Anterior cingulate cortex (tissue), 58 donors: ENCODE measurements at places on chromosomes 4 and X.
A peak's percentile ranks its signal among the peaks of the same experiment; 100 is the strongest.

DNA sequence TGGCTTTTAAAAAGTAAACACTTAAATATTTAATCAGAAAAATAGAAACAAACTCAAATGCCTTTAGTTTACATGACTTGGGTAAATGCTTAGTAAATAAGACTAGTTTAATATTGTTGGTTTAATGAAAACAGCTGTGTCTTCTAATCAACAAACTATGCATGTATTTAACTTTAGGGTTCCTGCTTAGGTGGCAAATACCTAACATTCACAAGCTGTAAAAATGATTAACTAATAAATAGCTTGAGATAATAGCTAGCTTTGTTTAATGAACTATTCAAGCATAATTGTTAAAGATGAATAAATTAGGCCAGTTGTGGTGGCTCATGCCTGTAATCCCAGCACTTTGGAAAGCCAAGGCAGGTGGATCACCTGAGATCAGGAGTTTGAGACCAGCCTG, 30.0 kb upstream of the USP46 start:
- DNase-seq, result no peak

GRCh38 chr4:84965553-84966381, 723 bp downstream of the WDFY3 start:
- peak; percentile 40 for DNase-seq

DNA sequence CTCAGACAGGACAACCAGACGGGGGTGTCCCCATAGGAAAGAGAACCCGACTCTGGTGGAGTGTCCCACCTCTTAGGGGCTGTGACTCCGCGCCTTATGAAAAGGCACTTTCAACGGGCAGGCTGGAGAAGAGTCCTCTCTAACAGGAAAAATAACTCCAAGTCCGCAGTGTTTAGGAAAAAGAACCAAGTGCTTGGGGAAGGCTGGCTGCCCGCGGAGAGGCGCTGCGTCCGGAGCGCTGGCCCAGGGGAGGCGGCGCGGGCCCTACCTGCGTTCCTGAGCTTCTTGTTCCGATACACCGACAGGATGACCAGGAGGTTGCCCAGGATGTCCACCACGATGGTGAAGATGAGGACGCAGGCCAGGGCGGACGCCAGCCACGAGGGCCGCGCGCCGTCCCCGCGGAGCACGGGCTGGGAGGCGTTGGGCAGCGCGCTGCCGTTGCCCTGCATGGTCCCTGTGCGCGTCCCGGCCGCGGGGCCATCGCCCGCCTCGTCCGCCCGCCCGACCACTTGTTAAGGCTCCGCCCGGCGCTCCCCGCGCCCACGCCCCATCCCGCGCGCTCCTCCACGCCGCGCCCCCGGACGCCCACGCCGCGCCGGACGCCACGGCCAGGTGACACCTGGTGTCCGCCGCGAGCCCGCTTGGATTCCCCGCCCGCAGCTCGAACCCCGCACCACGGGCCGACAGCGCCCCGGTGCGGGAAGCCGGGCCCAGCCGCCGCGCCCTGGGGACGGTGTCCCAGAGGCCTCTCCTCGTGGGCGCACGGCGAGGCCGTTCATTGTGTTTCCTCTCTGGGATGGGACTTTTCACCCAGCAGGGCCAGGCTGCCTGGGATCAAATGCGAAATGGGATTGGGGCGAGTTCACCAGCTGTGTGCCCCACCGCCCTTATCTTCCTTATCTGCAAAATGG, at the start of gene MTNR1A:
Gene MTNR1A (minus strand): TSS at position 654 of the 914 bp plus-strand sequence. CDS start 202 bp downstream, at position 452.
- DNase-seq, result no peak

DNA sequence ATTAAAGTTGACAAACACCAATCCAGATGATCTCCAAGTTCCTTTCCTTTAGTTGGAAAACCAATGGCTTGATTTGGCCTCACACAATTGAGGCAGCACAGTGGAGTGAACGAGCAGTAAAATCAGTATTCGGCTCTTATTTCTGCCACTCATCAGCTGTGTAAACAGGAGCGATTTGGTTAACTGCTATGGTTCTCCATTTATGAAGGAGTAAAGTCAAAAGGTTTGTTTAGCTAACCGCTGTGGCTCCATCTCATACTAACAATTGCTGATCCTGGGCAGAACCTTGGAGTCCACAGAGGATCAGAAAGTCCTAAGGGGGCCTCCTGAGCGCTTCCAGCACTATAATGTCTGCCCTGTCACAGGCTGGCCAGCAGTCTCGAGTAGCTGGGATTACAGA, 54.5 kb upstream of the EXOC1L start:
- no peak for DNase-seq

DNA sequence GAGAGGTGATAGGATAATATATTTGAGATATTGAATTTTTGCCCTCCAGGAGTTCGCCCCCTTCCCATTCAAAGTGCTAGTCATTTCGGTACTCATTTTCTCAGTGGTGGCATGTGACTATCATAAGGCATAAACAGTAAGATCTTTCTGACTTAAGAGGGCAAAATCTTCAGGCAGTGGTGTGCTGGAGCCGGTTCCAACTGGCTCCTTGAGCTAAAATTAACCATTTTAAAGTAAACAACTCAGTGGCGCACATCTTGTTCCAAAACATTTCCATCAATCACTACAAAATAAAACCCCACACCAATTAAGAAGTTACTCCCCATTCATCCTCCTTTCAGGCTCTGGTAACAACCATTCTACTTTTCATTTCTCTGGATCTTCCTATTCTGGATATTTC, 43.3 kb downstream of the LUZP4 start:
- DNase-seq, result no peak

GRCh38 chrX:49257846-49258748, 6.4 kb downstream of the FOXP3 start:
- no peak for DNase-seq

- no peak for DNase-seq
These were observed 453 bp upstream of the PBDC1 start for GRCh38 chrX:76172325-76172893.

GRCh38 chrX:132389480-132389879, 99.4 kb downstream of the MBNL3 start:
- DNase-seq, result no peak

- no peak for DNase-seq
These were observed 38.4 kb upstream of the PDLIM3 start for GRCh38 chr4:185573651-185574199.

DNA sequence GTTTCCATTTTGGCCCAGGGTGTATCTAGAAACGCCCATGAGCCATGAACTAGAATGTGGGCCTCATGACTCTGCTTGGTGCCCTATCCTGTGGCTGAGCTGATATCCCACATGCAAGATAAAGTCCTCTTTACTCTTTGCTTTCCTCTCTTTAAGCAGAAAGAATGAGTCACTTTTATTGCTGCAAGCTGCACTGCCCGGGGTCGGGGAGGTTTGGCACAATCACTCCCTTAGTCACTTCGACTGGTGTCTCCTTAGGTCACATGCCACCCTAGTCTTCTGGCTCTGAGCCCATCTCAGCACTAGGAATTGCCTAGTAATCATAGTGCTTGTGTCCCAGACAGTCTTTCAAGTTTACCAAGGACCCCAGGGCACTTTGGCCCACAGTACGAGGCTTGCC, 75.1 kb upstream of the CXorf66 start:
- no peak for DNase-seq

DNA sequence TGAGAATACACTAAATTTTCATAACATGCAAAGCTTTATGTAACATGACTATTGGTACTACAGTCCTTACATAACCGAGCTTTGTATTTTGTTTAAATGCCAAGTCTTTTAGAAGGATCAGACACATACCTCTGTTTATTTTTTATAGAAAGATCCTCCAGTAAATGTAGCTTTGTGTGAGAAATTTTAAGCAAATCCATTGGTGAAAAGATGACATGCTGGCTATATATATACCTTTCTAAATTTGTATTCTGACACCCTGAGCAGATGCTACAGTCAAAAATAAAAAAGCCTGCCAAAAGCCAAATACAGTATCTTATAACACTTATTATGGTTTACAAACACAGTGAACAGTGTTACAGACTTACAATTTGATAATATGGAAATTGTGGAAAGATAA, at the start of gene YIPF7:
Gene YIPF7 (minus strand): TSS at position 201 of the 400 bp plus-strand sequence. CDS start 1,525 bp downstream, outside the sequence.
- no peak for DNase-seq

DNA sequence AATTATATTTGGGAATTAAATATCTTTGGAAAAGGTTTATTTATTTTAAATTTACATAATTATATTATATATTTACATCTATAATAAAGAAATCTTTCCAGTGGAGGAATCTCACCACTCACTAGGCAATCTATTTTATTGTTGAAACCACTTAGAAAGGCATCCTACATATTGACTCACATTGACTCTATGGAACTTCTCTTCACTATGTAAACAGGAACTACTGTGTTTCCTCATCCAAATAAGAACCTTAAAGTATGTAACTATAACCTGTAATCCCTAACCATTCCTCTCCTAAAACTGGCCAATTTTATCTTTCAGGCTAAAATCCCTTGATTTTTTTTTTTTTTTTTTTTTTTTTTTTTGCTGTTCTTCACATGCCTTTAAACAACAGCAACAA, 268.7 kb downstream of the MAPK10 start:
- no peak for DNase-seq

- no peak for DNase-seq
These were observed 36.5 kb downstream of the CLCN5 start for GRCh38 chrX:49958727-49959485.

DNA sequence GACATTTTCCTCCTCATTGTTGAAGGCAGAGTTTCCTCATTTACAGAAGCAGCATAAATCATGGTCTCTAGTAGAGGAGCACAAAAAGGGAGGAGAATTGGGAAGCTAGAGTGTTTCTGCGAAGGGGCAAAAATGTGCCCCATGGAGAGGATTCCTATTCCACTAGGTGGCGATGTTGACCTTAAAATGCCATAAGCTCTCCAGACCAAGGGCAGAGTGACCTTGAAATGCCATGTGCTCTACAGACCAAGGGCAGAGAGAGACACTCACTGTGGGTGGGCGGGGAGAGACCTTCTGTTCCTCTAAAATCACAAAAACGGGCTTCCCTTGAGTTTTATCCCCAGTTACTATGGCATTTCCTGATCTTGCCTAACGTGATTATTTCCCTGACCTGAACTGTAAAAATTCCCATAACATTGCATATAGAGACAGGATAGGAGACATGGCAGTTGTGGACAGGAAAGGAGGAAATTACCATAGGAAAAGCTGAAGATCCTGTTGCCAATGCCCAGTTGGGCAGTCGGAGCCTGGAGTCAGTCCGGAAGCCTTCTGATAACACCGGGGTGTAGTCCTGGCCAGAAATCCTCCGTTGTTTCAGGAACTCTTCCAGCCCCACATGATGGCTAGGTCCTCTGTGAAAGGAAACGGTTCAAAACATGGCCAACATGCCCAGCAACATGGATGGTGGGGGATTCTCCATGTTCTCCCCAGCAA, 567.7 kb downstream of the MAGEB5 start:
- DNase-seq, result no peak

DNA sequence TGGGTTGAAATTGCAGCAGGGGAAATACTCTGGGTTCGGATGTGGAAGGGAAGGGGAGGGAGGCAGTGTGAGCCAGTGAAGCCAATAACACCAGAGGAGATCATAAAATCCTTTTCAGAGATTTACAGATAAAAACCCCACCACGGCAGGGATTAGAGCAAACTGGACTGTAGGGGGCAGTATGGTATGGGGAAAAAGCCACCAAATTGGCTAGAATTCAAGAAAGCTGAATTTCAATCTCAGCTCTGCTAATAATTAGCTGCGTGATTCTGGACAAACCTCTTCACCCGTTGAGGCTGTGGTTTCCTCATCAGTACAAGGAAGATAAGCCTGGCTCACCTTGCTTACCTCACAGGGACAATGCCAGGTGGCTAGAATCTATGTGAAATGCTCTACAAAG, 108.1 kb downstream of the ATG4A start:
- DNase-seq, result peak; percentile 1

GRCh38 chr4:186105647-186106321, 1.3 kb downstream of the FAM149A start:
- no peak for DNase-seq

DNA sequence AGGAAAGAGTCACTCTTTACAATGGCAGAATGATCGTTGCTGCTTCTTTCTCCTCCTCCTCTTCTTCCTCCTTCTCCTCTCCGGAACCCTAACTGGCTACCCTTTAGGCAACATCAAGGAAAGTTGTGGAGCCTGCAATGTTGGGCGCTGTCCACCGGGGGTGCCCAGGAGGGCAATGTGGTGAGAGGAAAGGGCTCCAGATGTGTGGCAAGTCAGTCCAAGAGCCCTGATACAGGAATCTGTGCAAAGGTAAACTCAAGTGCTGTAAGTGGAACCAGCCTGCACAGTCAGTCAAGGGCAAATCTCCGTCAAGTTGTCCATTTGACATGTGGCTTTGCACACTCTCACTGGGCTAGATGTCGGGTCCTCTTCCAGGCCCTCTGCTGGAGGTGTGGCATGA, 2.8 kb downstream of the RTL5 start:
- no peak for DNase-seq

DNA sequence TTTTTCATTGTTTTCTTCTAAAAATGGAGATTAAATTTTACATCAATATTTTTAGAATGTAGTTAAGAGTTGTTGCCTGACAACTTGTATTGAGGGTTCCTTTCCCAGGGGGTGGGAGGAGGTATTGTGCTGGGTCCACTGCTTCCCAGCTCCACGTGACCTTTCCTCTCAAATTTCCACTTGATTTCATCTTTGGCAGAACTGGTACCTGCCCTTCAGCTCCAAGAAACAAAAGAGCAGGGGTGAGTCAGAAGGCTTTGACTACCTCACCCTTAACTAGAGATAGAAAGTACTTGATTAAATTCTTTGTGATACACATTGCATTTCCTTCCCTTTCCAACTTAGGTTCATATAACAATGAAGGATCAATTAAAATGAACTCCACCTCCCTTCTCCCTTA, 19.7 kb downstream of the TRIM2 start:
- DNase-seq, result no peak

DNA sequence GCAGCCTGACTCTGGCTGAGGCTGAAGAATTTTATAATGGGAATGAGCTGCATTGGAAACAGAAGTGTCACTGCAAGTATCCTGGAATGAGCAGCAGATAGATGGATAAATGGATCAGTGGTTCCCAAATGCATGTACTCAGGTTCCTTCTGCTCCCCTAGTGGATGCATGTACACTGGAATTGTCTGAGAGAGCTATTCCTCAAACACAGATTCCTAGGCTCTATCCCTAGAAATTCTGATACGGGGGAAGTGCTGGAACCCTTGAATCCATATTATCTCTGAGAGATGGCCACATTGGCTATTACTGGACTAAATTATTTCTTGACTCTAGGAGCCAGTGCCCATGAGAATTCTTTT, 64.8 kb downstream of the TMEM131L start:
- DNase-seq, result no peak

- DNase-seq, result no peak
These were observed 116.9 kb upstream of the GABRA2 start for GRCh38 chr4:46506876-46507275.

DNA sequence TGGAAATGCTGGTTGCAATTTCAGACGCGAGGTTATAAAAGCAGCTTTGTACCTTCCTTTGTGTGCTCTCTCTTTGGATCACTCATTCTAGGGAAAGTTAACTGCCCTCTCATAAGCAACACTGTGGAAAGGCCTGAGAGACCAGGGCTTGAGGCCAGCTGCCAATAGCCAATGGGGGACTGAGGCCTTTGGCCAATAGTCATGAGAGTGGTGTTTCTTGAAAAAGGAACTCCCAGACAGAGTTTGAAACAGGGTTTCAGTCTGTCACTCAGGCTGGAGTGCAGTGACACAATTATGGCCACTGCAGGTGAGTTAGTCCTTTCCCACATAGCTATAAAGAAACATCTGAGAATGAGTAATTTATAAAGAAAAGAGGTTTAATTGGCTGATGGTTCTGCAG, 524.7 kb upstream of the SMIM31 start:
- DNase-seq, result no peak

GRCh38 chr4:6955261-6955911, 45.8 kb downstream of the TBC1D14 start:
- no peak for DNase-seq
